ENCODE measurements at places on chromosomes 6 and 20.

GRCh38 chr6:54262499-54262898, 45.7 kb upstream of the TINAG start:
- no peak for DNase-seq

DNA sequence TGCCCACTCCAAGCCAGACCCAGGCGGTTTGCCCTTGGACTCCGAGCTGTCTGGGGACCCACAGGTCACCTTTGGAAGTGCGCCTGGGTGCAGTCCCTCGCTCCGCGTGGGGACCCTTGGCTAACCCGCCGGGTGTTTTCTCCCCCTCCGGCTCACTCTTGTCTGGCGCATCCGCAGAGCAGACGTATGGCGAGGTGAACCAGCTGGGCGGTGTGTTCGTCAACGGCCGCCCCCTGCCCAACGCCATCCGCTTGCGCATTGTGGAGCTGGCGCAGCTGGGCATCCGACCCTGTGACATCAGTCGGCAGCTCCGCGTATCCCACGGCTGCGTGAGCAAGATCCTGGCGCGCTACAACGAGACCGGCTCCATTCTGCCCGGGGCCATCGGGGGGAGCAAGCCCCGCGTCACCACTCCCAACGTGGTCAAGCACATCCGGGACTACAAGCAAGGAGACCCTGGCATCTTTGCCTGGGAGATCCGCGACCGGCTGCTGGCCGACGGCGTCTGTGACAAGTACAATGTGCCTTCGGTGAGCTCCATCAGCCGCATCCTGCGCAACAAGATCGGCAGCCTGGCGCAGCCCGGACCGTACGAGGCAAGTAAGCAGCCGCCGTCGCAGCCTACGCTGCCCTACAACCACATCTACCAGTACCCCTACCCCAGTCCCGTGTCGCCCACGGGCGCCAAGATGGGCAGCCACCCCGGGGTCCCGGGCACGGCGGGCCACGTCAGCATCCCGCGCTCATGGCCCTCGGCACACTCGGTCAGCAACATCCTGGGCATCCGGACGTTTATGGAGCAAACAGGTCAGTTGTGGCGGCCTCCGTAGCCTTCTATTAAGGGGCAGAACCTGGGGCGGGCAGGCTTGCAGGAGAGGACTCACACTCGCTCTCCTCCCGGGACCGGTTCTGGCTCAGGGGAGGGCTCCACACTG, 1.1 kb downstream of the PAX1 start:
- no peak for DNase-seq

DNA sequence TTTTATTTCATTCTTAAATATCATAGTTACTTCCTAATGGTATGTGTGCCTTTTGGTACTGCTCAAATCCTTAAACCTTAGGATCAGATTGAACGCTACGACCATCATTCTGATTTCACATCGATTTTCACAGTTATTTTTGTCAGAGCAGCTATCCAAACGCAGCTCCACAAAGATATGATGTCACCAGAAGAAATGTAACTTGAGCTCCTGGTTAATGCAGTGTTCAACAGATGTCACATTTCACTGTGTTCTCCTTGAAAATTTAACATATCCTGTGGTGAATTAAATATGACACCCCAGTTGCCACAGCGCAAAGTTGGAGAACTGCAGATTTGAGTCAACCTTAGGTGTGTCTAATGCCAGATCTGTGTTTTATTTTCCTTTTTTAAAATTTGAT, 81.4 kb downstream of the CTNNBL1 start:
- no peak for DNase-seq

DNA sequence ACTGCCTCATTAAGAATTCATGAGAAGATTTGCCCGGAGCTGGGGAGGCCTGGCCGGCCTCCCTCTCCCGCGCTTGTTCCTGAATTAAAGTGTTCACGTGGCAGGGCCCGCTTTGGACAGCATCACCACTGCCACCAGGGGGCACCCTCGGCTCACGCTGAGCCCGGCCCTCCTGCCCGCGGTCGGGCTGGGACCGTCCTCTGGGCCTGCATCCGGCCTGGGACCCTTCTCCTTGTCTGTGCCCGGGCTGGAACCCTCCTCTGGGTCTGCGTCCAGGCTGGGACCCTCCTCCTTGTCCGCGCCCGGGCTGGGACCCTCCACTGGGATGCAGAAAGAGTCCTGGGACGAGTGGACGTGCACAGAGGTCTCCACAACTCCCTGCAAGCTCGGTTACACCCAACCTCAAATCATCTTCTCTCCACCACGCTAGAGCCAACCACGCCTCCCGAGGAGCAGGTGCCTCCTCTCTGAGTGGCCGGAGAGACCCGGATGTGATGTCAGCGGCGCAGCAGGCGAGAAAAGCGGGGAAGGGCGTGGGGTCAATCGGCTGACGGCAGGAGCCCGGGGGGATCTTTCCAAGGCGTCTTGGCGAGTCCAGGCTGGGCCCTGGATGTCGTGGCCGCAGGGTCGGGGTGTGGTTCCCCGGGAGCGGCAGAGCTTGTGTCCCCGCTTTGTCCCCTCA, 50.9 kb upstream of the DACT2 start:
- no peak for DNase-seq

DNA sequence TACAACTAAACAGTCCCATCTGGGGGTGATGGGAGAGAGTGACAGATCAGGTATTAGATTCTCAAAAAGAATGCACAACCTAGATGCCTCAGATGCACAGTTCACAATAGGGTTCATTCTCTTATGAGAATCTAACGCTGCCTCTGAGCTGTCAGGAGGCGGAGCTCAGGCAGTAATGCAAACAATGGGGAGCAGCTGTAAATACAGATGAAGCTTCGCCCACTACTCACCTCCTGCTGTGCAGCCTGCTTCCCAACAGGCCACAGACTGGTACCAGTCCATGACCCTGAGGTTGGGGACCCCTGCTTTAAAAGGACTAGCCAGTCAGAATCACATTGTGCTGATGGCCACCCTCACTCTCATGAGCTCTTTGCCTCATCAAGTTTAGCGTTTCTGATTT, 247.0 kb upstream of the KCNQ5 start:
- DNase-seq: no peak

GRCh38 chr6:26473429-26473757, 15.6 kb downstream of the BTN2A1 start:
- DNase-seq: no peak
